ENCODE measurements at places on chromosomes 11 and 22.

DNA sequence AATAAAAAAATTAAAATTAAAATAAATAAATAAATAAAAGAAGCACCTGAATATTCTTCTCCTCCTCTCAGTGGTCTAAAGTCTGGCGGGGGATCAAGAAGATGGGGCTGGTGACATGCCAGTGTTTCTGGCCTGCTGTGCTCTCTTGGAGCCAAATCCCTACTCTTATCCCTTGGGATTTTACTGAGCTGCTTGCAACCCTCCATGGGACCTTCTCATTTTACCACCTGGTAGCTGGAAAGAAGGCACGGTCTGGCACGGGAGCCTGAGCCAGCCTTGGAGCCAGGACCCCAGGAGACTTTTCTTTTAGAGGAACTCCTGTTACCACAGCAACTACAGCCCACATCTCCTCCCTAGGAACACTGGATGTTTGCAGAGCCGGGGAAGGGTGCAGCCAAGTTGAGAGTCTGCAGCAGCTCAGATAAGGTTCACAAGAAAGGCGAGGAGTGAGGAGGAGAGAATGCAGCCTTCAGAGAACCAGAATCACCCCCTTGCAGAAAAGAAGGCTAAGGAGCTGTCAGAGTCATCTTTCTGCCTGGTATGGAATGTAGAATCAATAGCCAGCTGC lies 21.4 kb downstream of the CD6 start:
- DNase-seq: no peak

DNA sequence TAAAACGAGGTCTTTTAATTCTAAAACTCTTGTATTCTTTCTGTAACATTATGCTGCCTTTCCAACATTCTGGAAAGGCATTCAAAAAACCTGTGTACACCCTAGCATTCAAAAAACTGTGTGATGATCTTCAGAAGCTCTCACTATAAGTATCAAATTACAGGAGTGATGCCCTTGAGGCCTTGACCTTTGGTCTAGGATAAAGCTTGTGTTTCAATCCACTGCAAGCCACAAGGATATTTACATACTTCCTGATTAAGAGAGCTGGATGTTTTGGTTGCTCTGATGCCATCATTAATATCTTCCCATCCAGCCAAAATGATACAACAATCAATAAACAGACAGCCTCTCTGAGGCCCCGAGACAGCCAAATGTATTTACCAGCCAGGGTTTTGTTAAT lies 11.9 kb downstream of the CLPB start:
- no peak for DNase-seq

GRCh38 chr11:3220101-3220500 lies 1.5 kb upstream of the MRGPRG start:
- no peak for DNase-seq

DNA sequence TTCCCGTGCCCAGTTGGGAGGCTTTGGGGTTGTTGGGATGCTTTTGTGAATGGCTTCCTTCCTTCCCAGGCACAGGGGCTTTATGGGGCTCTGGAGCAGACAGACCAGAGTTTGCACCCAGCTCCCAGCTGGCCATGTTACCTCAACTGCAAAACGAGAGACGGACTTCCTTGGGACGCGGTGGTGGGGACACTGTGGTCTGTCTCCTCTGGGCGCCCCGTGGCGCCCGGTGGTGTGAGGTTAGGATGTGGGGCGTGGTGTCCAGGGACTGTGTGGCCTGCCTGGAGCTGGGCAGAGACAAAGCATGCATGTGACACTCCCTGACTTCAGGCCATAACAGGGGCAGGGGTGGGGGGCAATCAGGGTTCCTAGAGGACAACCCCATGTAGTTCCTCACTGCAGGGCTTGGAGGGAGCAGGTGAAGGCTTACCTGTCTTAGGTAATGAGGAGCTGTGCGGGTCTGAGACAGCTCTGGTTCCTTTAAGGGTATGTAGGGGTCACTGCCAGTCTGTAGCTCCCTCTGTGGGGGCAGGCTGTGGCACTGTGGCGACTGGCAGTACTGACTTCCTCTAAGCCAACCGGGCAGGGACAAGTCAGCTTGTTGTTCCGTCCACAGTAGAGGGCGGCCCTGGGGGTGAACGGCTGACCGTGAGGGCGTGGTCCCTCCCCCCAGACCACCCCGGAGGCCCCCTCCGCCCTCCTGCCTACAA lies 14.4 kb downstream of the KCNQ1 start:
- no peak for DNase-seq
